T-cell (primary cell): ENCODE measurements at places on chromosomes 3 and 15. TPM values are rescaled to one million over a fixed set of nuclear protein-coding genes. Genes with fewer than 3 reads are reported as not detected.
A peak's percentile ranks its signal among the peaks of the same experiment; 100 is the strongest.

DNA sequence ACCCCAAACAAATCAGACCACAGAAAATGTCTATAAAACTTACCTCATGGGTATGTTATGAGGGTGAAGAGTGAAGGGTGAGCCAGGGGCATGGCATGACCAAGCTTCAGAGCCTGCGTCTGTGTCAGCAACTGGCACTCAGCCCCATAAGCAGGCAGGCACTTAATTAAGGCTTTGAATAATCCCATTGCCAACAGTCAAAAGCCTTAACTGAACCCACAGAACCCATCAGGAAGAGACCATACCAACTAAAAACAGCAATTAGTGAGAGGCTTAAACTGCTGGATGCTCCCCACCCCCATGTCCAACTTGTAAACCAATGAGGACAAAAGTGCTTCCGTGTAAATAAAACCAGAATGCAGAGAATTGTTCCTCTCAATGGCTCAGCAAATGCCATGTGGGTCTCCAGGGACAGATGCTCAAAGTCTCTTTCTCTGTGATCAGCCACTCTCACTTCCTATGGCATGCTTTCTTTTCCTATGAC lies 126.0 kb downstream of the MYLK start:
- no peak for DNase-seq

DNA sequence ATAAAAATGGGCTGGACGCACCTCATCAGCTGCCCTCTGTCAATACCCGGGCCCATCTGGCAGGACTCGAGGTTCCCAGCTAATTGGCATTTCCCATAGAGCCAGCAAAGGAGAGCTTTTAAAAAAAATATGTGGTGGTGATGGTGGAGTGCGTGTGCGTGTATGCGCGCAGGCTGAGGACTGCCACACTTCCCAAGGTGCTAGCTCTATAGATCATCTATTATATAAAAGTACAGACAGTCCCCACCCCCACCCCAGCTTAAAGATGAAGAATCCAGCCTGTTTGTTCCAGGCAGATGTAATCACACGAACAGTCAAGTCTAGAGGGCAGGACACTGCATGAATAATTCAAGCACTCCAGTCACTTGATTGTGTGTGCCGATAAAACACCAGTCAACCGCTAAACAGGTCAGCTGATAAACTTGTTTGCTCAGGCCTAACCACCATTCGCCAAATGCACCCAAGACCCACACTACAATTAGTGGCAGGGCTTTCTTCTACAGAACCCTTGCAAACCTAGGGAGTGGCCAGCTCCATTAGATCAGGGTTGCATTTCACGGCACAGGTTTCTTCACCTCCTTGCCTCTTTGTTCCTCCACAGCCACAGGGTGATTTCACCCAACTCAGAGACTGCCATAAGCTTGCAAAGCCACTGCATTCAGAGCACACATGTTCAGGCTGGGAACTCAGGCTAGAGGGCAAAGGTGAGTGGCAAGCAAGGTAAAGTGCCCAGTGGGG lies 5.8 kb downstream of the TLE3 start:
- no peak for DNase-seq

GRCh38 chr3:125643172-125643571 lies 47.9 kb upstream of the OSBPL11 start:
- no peak for DNase-seq

DNA sequence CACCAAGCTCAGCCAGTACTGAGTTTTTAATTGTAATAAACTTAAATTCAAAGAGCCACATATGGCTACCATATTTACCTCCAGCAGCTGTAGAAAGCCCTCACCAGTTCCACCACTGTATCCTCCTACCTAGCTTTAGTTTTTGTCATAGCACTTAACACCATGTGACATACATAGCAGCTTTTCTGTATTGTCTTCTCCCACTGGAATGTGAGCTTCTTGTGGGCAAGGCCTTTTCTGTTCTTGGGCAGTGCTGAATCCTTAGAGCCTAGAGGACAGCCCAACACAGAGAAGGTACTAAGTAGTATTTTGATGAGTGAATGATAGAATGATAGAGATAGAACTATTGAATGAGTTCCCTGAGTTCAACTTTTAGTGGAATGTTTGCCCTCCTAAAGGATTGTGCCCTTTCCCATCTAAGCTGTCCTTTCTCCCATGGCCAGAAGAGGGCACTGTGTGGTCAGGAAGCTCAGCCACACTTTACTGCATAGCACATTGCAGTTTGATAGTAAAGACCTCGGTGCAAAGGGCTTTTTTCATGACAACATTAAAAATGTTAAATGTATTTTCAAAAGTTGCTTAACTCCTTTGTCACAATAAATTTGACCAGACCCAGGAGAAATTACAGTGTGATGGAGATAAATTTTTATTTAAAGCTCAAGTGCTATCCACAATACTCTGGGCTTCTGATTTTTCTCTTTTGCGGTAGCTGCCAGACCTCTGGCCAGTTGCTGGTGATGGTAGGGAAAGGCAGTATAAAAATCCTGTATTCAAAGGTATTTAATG lies 115.8 kb downstream of the GHSR start:
- DNase-seq, result peak; percentile 45

GRCh38 chr3:28326458-28326926 lies 22.0 kb upstream of the ZCWPW2 start:
- peak; percentile 16 for DNase-seq

CPEB1 gene
- total RNA-seq, result 1.2 TPM

PDIA3 gene
- 176 TPM for total RNA-seq

UBAP1L gene
- total RNA-seq, result 15.1 TPM

CDHR4 gene
- total RNA-seq, result 0.68 TPM

FOXB1 gene
- not detected for total RNA-seq

SOX14 gene
- total RNA-seq, result not detected

RGMA gene
- total RNA-seq, result 0.15 TPM

CADPS gene
- total RNA-seq, result not detected
